ENCODE measurements at places on chromosomes 7 and 10.

- DNase-seq: no peak
Observed at GRCh38 chr7:30074422-30075030, 46.3 kb downstream of the PLEKHA8 start.

- no peak for DNase-seq
Observed at GRCh38 chr7:6654842-6655610, 17.9 kb downstream of the ZNF316 start.

GRCh38 chr10:60082341-60082740, 176.0 kb upstream of the CCDC6 start:
- no peak for DNase-seq

DNA sequence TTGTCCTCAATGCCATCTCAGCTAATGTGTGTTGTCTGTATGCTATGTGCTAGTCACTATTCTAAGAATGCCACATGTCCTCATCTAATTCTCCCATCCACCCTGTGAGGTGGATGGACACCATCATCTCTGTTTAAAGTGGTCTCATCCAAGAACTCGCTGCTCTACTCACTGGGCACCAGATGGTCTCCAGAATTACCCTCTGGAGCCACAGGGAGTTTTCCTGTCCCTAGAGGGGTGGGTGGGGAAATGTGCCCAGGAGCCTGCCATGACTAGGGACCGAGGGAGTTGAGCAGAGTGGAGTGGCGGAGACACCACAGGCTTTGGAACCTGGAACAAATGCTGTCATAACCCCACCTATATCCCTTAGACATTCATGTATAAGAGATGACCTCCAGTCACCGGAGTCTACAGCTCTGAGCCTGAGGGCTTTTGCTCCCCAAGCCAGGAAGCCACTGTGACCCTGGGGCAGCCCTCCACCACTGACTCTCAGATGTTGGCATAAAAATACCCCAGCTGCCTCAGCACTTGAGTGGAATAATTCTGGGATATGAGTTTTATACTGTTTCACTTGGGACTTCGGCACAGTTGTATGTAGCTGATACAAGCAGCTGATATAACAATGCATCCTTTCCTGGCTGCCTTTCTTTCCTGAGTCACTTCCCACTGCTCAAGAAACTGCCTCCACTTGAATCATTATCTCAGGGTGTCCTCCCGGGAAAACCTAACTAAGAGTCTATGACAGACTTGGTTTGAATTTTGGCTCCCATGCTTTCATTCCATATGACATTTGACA, 61.5 kb upstream of the RAPGEF5 start:
- DNase-seq: no peak

DNA sequence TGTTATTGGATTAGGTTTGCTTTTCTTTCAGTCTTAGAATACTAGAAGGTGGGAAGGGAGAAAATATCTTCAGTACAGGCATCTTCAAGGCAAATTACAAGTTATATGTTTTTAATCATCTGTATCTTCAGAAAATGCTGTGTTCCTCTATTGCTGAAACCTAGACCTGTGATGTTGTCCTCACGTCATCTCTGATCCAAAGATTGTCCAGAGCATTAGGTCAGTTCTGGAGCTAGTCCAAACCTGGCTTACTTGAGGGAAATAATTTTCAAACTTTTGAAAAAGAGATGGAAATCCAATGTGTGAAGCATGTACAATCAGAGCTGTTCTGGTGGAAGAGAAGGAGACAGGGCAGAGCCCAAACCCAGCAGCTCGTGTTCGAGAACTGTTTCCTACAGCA, 217.3 kb downstream of the ZEB1 start:
- no peak for DNase-seq

- no peak for DNase-seq
Observed at GRCh38 chr7:153286763-153287162, 527.2 kb downstream of the ACTR3B start.

GRCh38 chr10:70232155-70232858, 922 bp downstream of the PPA1 start:
- peak; percentile 64 for DNase-seq

DNA sequence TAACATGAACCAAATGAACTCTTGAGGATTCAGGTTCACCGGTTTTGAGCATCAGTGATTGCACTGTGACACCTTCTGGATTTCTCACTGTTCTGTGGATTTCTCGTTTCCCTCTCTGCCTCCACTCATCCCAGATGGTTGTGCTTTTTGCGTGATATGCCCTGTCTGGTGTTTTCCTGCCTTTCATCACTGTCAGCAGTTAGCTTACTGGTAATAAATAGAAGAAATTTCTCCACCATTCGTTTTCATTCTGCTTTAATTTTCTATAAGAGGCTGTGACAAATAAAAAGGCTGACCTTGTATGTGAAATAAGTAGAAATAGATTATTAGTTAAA, 16.2 kb downstream of the BPGM start:
- no peak for DNase-seq

GRCh38 chr10:84846658-84847316, 518.4 kb downstream of the CCSER2 start:
- DNase-seq: no peak

Measured in stimulated activated CD4-positive, alpha-beta T cell treated with anti-CD3 and anti-CD28 coated beads, Interleukin-4, amount 100 ng/mL, for 24 hours (primary cell).